AG08395 (cell line): ENCODE measurements at places on chromosomes 16 and 17.

DNA sequence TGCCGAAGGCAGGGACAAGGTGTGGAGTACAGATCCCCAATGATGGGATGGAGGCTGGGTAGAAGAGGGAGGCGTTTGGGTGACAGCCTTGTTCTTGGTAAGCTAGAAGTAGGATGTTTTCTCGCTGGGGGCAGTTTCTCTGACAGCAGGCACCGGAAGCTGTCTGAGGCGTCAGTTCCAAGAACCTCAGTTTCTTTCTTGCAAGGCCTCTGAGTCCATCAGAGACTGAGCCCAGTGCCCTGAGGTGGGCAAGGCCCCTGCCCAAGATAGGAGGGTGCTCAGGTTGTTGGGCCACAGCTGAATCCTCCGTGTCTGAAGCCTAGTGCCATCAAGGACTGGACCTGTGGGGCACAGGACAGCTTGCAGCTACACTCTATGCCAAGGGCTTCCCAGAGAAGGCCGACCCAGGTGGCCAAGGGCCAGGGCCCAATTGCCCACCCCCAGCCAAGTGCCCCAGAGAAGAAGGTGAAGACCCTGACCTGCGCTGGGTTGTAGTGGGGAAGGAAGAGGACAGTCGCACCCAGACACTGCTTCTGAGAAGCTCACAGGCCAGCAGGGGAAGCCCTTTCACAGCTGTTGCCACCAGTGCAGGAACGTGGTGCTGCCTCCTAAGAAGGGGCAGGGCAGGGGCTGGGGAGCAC is 13.1 kb downstream of the CYB5D2 start:
- no peak for DNase-seq

DNA sequence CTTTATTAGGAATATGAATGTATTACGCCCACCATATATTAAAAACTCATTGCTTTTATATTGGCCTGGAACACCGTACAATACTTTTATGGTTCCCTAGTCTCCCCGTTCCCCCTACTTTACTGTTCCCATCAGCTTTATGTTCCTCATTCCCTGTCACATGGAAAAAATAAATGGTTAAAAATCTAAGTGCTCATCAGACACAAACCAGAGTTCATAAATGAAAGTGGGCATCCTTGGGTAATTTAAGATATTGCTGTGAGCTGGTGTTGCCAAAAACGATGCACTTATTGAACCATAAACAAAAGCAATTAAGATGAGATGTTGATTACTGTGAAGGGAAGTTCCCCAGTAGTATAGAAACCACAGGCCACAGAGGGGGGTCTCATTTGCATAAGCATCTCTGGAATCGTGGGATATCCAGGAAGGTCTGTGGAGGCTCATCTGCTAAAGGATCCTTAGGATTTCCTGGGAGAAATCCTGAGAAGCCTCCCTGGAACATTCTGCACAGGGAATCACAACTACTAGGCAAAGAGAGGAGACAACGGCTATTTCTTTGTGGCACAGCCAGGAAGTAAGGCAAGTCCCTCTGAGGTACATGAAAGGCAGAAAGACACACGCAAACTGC is 591.4 kb upstream of the CDH11 start:
- no peak for DNase-seq

DNA sequence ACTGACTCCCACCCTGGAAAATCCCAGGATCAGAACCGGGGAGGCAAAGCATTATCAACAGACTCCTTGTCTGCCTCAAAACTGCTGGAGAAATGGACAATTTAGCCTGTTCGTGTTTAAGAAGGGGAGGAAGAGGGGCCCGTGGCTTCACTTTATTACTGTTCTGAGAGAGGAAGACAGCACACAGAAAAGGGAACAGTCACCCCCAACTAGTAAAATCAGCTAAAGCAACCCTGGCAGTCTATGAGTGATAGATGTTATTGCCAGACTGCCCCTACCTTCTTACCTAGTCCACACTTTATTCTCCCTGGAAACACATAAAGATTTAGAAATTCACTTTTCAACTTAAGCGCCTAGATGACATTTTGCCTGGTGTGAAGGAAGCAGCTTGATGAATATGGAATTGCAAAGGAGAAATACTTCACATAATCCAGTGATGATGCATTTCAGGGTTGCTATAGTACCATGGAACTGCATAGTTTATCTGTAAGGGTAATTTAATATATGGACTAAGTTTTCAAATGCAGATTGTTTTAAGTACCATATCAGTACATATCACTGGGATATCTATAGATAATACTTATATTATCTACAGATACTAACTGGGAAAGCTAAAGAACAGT is 36.9 kb upstream of the TRAP1 start:
- DNase-seq = peak; percentile 28

GRCh38 chr16:1450218-1450617 is 5.9 kb upstream of the CCDC154 start:
- no peak for DNase-seq

GRCh38 chr16:11061629-11062270 is 117.4 kb downstream of the CLEC16A start:
- DNase-seq = no peak

- no peak for DNase-seq
These were observed 23.9 kb downstream of the PITPNM3 start for GRCh38 chr17:6532441-6532885.

DNA sequence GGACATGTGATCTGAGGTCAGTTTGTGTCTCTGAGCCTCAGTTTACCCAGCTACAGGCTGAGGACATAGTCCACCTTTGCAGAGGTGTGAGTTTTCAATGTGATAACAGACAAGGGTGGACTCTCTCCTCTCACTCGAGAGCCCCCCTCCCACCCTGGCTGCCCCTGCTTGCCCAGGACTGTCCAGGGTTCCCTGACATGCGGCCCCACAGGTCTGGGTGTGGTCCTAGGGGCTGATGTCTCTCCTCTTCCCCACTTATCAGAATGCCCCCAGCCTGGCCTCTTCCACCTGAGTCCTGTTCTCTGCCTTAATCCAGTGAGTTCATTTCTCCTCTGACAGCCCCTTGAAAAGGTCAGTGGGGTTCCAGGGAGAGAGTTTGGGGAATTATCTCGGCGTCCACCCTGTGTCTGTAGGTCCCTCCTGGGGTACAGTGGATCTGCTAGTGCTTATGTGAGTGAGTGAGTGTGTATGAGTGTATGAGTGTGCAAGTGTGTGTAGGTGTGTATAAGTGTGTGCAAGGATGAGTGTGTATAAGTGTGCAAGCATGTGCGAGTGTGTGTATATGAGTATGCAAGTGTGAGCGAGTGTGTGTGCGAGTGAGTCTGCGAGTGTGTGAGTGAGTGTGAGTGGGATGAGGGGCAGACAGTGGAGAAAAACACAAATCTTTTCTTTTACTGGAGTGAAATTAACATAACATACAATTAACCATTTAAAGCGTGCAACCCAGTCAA is 175.0 kb downstream of the IRF8 start:
- DNase-seq = no peak

DNA sequence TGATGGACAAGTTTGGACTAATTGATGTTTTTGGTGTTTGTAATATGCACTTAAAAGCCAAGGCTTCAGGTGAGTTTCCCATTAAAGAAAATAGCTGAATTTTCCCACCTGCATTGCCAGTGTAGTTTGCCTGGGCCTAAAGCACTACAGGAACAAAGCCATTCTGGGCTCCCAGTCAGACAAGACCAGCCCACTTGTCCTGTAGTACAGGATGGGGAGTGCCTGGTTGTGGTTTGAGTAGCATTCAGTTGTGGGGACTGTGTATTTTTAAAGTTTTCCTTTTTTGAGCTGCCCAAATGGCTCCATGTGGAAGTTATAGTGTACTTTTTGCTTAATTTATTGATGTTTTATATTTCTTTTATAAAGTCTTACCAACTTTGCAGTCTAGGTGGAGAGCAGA is 91.7 kb downstream of the TANGO6 start:
- no peak for DNase-seq
